ENCODE measurements at places on chromosomes 5 and 9.

DNA sequence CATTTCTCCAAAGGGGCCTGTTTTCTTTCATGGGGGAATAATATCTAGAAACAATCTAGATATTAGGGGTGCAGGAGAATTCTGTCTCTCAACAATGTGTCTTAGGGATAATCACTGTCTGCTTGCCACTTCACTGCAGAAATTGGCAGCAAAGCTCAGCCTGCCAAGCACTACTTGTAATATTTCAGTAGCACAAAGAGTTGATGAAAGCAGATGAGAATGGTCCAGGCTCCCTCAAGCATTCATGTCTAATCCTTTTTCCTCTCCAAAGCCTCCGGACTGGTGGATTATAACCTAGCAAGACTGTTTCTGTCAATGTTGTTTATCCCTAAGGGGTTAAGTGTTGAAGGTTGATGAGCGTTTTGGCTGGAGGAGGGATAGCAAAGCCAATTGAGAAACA, 13.3 kb upstream of the MPDZ start:
- DNase-seq: no peak

GRCh38 chr9:107261106-107261505, 22.0 kb upstream of the RAD23B start:
- no peak for DNase-seq

- DNase-seq: no peak
Measured at GRCh38 chr5:54676481-54677340, 159.2 kb downstream of the SNX18 start.

- peak; percentile 6 for DNase-seq
Measured at GRCh38 chr9:96136992-96137670, 164.8 kb downstream of the HSD17B3 start.

DNA sequence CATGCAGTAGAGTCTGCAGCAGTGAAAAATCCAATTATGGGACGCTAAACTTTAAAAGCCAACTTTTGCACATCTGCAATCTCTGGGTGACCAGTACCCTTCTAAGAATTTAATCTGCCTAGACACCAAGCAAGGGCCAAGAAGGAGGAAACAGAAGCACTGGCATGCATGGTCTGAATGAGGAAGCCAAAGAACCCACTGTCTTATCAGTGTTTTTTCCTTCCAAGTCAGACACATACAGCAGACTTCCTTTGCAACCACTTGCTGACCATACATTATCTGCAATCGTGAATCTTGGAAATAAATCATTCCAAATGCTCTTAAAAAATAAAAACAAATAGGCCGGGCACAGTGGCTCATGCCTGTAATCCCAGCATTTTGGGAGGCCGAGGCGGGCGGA, 65.9 kb downstream of the DEPDC1B start:
- DNase-seq: no peak

DNA sequence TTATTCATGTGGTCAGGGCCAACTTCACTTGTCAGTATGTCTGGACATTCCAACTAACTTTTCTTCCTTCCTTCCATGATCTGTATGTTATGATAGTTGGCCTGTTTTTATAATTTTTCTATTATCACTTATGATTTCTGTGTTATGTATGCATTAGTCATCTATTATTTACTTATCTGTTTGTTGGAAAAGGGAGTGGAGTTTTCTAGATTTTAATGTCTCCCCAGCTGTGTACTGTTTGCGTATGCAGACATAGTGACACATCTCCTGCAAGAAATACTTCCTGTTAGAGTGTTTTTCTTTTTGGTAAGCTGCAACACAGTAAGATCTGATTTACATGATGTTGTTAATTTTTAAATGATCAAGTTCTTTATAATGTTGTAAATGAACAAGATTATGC, 8.7 kb upstream of the INSYN2B start:
- DNase-seq: no peak

GRCh38 chr9:28032268-28032590, 458.9 kb upstream of the C9orf72 start:
- no peak for DNase-seq

DNA sequence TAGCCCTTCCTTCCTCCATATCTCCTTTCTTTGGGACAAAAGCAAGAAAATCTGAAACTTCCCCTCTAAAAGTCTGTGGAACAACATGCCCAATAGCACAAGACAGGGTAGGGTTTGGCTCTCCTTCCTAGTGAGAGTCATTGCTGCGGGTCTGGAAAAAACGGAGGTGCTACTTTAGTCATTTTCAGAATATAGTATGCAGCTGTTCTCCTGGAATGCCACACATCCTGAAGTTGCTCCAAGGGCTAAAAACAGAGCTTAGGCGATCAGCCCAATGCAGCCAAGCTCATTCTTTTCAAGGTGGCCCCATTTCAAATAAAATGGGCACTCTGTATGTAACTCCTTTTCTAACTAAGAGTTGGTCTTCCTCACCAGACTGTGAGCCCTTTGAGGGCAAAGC, 39.5 kb upstream of the MYOT start:
- no peak for DNase-seq

GRCh38 chr5:150286820-150287219, 2.8 kb downstream of the CAMK2A start:
- peak; percentile 6 for DNase-seq

- DNase-seq: peak; percentile 36
Measured at GRCh38 chr9:79129865-79130480, 441.8 kb upstream of the TLE4 start.

GRCh38 chr9:83242066-83242465, 179.1 kb upstream of the RASEF start:
- DNase-seq: no peak

DNA sequence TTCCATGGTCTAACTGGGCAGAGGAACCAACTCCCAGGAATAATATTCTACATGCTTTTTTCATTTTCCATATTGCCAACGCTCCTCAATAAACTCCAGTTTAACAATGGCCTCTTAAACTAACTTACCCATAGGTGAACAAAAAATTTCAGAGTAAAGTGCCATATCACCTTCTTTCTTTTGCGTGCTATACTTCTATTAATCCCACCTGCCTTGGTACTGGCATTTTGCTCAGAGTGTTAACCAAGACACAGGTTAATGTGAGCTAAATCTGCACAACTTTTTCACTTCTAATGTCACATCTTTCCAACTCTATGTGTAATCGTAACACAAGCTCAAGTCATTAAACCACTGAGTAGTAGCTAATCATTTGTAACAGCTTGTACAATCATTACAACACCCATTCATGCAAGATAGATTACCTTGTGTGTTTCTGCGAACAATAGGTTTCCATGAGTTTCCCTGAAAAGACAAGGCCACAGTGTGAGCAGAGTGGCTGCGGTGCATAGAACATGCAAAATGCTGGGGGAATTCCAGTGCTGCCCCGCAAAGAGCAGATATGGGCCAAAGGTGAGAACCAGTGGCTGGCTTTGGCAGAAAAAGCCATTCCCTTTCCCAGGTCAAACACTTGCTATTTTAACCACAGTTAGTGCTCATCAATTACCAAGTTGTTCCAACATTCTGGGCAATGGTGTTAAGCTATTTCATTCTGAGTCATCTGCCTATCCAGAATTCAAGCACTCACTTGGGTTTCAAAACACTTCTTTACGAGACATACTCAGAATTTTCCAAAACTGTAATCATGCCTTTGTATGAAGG, 42.8 kb downstream of the TIMD4 start:
- DNase-seq: no peak

DNA sequence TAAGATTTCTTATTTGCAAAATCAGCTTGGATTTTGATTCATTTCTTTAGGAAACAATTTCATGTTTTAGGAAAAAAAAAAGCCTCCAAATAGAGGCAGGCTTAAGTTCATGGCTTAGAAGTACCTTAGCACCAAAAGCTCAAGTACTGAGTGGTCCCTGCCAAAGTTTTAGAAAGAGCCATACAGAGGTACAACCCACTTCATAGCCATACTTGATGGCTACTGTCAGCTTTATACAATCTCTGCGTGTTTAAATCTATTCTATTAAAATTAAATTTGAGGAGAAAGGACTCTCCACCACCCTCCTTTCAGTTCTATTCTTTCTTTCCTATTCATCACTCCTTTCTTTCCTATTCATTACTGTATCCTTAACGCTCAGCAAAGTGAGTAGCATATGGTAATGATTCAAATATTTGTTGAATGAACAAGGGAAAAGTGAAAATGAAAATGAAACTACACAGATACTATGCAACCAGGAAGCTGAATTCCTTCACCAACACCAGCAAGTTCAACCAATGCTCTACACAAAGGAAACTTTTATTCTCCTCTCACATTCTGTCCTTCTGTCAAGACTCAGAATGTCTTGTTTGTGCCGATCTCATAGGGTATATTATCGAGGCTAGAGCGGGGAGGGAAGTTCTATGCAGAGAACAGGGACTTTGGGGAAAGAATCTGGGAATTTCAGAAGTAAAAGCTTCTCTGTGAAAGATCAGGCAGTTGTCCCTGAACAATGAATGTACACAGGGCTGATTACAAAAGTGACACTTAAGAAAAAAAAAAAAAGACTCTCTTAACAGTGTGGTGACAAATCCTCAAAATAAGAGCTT, 138.6 kb upstream of the SPEF2 start:
- DNase-seq: peak; percentile 73

- DNase-seq: no peak
Measured at GRCh38 chr5:84635235-84636055, 250.8 kb upstream of the EDIL3 start.

- no peak for DNase-seq
Measured at GRCh38 chr5:32102254-32102986, 71.7 kb downstream of the GOLPH3 start.

DNA sequence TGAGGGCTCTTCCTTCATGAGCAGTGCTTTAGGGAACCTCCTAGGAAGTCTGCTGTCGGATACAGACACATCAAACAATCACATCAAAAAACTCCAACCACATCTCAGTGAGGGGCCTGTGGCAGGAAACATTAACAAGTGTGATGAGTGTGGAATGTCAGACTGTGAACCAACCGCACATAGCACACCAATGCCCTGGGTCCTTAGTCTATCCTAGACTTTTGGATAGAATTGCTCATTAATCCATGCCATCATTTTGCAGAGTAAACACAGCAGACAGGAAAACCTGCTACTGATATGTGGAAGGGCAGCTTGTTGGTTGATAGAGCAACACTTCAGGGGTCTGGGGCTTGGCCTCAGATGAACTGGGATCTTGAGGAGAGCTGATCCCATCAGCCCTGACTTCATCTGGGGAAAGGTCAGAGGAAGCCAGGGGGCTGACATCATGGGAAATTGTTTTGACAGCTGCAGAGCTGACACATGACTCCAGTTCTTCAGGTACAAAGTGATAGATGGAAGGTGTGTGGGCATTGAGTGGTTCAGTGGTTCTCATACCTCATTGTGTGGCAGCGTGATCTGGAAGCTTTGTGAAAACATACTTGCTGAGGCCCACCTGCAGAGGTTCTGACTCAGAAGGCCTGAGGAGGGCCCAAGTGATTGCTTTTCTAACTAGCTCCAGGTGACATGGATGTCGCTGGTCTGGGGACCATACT, 193.3 kb downstream of the DIRAS2 start:
- no peak for DNase-seq

DNA sequence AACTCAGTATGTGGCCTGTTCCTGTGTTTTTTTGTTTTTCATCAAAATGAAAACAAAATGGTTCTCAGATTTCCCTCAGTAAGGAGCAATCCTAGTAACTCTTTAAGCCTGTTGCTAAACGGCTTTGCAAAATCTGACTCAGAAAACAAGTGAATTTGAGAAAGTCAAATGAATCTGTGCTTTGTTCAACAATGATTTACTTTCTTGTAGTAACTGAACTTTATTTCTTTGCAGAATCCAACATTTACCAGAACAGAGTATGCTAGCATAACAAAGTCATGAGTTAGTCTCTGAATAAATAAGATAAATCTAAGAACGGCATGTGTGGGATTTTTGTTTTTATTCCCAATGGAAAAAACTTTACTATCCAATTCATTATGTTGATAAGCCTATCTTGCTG, 93.8 kb downstream of the OXCT1 start:
- no peak for DNase-seq

DNA sequence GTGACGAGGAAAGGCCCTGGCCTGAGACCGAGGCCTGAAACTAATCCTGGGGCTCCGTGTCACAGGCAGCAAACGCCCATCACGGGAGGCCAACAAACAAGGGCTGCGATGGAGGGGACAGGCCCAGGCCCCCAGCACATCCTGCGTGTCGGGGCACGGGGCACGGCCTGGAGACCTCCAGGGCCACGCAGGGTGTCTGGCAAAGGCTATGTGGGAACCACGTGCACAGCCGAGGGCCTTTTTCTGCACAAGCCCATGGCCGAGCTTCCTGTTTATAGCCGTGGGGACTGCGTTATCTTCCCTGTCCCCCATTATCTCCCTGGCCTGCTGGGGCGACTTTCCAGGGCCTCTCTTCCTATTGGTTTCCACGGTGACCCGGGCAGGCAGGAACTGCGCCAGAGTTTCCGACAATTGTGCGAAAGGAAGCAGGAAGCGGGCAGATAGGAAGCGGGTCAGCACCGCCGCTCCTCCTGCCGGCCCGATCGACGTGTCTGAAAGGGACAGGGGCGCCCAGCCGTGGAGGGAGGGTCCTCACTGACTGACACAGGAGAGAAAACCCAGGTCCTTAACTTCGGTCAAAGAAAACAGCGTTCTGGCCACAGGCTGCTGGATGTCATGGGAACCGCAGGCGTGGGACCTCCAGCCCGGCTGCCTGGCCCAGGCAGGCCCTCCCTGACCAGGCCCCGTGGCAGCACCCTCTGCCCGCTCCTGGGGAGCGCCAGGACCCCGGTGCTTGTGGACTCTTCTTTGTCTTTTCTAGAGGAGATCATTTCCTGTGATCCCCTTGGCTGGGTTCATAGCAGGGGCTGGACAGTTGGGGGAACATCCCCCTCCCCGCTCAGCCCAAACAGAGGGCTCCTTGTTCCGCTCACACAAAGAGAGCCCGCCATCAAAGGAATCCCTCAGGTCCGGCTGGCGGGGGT, 29.1 kb upstream of the SEC16A start:
- no peak for DNase-seq

DNA sequence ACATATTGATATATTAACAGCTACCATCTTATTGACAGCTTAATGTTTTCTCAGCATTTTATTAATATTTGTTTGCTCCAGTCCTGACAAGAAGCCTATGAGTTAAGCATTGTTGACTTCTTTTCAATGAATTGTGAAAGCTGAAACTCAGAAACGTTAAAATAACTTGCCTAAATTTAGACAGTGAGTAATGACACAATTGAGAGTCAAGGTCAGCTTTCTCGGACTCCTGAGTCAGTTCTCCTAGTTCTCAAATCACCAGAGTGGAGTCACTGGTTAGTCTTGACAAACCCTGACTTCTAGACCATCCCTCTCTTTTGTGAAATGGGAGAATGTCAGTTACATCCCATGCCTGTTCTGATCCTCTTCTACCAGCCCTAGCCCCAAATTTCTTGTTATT, 222.7 kb upstream of the ACO1 start:
- DNase-seq: no peak

- no peak for DNase-seq
Measured at GRCh38 chr5:132425975-132426524, 56.5 kb downstream of the SLC22A5 start.

DNA sequence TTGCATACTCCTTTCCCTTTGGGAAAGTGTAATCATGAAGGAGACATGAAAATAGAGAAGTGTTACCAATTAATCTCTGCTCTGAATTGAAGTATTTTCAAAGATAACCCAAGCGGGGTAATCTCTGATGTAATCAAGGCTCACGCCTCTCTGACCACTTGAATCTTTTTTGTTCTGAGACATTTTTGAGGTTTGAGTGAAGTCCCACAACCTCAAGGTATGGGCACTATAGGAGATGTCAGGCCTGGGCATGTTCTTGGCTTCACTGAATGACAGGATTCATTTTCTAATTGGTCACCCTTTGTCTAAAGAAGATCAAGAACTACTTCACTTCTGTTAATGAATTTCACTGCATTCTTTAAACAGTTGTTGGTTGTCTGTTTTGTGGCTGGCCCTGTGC, 23.7 kb downstream of the ENHO start:
- DNase-seq: no peak
